Fibroblast of skin of abdomen (primary cell): ENCODE measurements at places on chromosomes 2 and 18.

DNA sequence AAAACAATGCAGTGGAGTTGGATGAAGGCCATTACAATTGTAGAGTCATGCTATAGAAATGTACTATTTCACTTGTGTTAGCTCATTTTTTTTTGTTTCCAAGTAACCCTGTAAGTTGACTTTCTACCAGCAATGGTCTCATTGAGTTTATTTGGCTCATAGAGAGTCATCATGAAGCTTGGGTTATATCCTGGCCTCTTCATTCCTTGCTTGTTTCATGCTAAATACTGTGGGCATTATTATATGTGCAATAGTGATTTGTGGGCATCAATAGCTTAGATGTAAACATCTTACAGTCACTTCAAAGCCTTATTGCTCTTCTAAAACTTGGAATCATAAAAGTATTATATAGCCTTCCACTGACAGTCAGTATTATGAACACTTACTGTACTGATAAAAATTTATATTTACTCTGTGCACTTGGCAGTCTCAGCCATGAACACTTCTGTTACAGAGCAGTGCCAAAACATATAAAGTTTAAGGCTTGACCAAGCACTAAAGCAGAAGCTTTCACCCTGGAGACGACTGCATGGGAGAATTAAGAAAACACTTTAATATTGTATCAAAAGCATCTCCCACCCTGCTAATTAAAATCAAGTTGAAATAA is 751.2 kb downstream of the SATB2 start:
- DNase-seq: peak; percentile 65

GRCh38 chr2:4693266-4693665 is 989.9 kb downstream of the DCDC2C start:
- DNase-seq: peak; percentile 29

GRCh38 chr2:215726070-215726469 is 287.3 kb downstream of the MREG start:
- no peak for DNase-seq

DNA sequence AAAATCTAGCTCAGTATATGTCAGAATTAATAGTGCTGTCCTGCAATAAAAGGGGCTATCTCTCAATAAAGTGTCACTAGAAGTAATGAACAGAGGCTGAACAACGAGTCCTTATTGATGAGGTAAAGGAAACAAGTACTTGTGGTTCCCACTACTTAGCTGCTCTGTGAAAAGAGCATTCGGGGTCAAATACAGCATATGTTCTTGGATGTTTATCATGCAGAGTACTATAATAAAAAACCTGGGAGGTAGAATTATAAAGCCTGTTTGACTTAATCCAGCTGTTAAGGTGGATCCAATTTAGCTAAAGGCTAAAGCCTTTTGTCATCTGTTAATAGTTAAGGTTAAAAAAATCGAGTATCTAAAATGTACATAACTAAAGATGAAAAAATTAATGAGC is 32.4 kb downstream of the SLC35F5 start:
- DNase-seq: no peak

DNA sequence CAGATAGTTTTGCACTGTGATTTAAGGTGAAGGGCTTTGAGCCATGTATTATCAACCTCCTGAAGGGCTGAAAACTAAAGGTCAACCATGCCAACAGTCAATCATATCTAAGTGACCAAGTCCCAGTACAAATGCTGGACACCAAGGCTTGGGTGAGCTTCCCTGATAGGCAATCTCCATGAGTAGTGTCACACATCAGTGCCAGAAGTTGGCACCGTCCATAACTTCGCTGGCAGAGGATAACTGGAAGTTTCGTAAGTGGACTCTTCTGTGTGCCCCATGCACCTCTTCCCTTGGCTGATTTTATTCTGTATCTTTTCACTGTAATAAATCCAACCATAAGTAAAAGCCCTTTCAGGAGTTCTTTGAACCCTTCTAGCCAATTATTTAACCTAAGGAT is 13.2 kb downstream of the REV1 start:
- DNase-seq: no peak

DNA sequence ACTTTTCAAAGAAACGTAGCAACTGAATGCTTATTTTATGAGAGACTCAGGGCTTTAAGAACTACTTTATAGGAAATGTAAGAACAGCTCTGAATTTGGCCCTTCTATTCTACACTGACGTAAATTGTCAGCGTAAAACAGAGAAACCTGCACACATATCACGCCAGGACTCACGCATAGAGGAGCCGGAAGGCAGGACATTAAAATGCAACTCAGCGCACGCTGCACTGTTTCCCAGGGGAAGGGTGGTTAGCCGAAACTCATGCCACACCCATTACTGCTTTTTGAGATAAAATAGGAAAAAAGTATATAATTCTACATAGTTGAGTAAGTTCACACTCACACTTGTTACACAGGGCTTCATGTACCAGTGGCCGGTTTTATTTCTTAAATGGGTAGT is 7.4 kb downstream of the TUBB6 start:
- no peak for DNase-seq

GRCh38 chr2:60867848-60868247 is 13.5 kb upstream of the REL start:
- DNase-seq: no peak

DNA sequence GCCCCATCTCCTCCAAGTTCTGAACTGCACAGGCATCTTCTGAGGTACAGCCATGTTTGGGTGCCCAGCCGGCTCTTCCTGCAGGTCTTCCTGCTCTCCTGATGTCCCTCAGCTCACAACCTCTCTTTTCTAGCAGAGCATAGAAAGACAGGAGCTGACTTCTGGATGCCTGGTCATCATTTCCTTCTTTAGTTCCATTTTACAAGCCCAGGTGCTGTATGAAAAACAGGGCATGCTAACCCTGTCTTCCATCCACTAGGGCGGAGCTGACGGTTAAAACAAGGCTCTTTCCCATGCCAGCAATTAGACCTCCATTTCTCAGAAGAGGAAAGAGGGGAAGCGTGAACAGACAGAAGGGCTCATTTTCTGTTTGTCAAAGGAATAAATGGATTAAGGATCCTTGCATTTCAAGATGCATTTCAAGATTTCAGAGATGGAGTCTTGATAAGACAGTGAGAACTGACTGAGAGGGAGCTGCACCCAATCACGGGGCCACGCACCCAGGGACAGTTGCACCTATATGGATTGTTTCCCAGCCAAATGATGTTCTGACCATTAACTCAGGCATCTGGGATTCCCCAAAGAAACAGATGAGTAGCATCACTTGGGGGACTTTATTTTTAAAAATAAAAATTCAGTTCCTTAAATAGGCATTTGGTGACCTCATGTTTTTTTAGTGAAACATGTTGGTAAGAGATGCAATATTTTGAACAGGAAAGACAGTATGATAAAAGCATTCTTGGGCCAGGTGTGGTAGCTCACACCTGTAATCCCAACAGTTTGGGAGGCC is 45.8 kb upstream of the EML6 start:
- no peak for DNase-seq

DNA sequence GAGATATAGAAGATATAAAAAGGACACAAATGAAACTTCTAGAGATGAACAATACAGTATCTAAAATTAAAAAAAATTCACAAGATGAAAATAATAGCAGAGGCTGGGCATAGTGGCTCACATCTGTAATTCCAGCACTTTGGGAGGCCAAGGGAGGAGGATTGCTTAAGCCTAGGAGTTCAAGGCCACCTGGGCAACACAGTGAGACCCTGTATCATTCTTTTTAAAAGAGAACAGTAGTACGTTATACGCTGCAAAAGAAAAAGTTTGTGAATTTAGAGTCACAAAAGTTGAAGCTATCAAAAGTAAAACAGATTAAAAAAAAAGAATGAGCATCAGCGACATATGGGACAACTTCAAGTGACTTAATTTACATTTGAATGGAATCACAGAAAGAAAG is 81.6 kb upstream of the ZFP36L2 start:
- no peak for DNase-seq

DNA sequence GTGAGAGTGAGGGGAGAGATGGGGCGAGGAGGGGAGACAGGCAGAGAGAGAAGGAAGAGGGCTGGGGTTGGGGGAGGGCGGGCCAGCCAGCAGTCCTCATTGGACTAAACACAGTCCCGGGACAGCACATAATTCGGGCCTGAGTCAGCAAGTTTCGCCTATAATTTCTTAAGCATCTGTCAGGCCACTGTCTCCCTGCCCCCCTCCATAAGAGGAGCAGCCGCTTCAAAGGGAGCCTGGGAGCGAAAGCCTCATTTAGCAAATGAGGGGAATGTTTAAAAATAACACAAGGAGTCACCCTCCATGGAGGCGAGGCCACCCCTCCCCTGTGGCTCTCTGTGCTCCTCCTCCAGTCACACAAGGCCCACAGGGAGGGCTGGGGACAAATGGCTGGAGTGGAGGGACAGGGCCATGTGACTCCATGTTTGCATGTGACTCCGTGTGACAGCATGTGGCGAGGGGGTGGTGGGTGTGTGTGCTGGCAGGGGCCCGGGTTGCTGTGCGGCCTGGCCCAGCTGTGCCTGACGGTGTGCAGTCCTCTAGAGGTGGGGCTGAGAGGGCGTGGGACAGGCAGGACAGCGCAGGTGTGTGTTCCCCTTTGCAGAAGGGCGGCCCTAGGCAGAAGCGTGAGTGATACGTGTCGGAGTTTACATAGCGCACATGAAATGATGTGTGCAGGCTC is 162.4 kb downstream of the CELF4 start:
- peak; percentile 97 for DNase-seq

- DNase-seq: no peak
Measured at GRCh38 chr2:223086370-223086981, 34.5 kb downstream of the KCNE4 start.

GRCh38 chr18:76412818-76413565 is 82.0 kb downstream of the ZNF516 start:
- DNase-seq: peak; percentile 58

DNA sequence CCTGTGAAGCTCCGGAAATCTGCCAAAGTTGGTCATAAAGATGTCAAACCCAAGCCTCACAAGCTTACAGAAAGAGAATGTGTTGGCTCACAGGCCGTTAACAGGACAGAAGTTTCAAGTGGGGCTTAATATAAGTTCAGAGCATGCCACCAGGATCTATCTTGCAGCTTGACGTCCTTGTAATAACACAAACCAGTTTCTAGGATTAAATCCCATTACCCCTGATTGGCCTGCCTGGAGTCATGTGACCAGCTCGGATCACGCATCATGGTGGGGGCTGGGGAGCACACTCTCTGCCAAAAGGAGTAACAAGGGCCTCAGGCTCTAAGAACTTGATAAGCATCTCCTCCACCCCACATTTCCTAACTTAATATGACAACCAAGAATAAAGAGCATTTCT is 38.9 kb upstream of the SCG2 start:
- no peak for DNase-seq

DNA sequence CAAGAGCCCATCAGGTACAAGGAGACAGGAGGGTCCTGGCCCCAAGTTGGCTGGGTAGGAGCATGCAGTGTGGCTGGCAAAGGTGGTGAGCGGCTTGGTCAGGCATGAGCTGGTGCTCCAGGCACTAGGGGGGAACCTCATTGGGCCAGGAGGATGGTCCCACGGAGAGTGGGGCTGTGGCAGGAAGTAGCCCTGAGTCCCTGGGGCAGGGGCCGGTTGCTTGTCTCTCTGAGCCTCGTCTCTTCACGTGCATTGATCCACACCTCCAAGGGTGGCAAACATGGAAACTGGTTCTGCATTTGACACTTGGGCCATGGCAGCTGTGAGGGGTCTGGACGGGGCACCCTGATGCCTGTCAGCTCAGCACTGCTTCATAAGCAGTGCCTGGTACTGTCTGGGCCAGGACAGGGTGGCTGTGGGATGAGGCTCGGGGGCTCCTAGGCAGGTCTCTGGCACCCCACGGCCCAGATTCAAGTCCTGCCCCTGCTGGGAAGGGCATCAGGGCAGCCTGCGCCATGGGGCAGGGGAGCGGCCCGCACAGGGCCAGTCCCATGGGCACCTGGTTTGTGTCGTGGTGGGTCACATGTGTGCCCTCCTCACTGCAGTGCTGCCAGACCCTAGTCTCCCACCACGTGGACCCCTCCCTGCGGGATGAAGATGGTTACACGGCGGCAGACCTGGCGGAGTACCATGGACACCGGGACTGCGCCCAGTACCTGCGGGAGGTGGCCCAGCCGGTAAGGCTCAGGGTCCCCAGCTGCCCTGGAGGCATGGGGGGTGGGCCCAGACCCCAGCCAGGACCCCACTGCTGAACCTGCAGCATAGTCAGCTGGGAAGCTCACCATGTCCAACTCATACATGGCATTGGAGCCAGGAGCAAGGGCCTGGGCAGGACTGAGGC is 16.4 kb downstream of the ESPNL start:
- DNase-seq: no peak
